D341Med (cell line): ENCODE measurements at places on chromosomes 16 and 17.

DNA sequence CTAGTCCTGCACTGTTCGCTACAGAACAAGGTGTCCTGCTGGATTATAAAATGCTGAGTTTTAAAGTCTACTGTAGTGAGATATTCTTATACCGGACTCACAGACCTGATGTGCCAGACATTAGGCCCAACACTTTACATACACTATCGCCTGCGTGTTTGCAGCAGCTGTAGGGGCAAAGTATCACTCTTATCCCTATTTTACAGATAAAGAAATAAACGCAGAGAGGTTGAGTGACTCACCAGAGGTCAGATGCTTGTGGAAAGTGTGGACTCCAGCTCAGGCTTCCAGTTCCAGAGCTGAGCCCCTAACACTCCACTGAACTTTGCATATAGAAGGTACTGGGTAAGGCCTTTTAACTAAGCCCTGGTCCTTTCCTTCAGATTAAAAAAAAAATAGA, 47.4 kb downstream of the PLXDC1 start:
- DNase-seq, result no peak

DNA sequence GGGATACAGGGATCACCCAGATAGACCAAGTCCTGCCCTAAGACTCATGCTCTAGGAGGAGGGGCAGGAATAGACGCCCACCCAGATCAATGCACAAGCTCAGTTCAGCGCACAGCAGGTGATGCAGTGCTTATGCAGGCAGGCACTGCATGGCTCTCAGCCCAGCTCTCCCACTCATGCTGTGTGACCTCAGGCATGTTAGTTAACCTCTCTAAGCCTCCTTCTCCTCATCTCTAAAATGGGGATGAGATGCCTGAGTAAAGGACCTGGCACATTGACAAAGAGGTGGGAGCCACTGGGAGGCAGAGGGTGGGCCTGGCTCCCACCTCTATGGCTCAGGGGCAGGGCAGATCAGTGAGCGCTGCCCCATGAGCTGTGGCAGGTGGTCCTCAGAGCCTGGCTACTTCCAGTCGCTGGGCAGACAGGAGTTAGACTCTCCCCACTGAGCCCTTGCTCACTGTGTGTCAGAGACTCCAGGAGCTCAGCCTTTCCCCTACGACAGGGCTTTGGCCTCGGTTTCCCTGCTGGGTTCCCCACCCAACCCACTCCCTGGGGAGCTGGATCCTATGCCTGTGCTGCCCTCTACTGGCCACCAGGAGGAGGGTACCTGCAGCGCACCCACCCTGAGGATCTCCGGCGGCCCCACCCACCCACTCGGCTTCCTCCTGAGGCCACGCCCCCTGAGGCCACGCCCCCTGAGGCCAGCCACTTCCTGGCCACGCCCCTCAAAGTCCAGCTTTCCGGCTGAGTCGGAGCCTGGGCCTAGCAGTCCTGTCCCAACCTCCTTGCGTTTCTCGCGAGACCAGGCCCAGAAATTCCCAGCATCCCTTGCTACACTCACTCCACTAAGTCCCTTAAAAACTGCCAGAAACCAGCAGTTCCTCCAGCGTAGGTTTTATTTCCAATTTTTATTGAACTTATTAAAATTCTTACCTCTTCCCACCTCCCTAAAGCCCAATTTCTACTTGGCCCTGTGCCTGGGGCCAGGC, 196.1 kb downstream of the GSG1L start:
- peak; percentile 92 for DNase-seq

- DNase-seq, result no peak
These were observed 93.4 kb upstream of the TMEM132E start for GRCh38 chr17:34485999-34486398.

GRCh38 chr16:14043278-14043677, 27.8 kb upstream of the MRTFB start:
- no peak for DNase-seq

DNA sequence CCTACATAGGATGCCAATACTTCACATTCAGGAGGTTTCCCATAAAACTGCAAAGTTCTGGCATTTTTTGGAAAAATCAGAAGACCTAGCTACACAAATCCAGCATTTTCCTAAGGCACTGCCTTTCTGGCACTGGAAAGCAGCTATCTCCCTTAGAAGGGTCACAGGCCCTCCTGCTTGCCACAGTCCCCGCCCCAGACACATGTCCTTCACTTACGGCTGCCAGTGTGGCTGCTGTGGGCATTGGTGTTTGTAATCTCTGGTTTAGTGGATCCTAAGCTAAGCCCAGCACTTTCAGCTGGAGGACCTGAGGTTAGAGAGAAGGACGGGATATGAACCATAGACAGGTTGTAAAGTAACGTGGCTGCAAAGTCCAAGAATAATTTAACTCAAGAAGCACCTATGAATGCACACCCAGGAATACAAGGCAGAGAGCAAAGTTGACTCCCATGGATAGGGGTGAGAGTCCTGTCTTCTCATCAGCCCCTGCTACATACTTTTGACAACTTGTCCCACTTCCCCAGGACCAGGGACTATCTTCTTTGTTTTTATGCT, 100.0 kb downstream of the XYLT1 start:
- DNase-seq, result no peak

GRCh38 chr17:39598047-39598481, 9.7 kb downstream of the NEUROD2 start:
- no peak for DNase-seq

GRCh38 chr17:7548585-7549400, at the start of gene TNFSF12:
TSS of gene TNFSF12 (plus strand) at chr17:7549058. CDS start at chr17:7549154, 96 bp downstream.
- no peak for DNase-seq

DNA sequence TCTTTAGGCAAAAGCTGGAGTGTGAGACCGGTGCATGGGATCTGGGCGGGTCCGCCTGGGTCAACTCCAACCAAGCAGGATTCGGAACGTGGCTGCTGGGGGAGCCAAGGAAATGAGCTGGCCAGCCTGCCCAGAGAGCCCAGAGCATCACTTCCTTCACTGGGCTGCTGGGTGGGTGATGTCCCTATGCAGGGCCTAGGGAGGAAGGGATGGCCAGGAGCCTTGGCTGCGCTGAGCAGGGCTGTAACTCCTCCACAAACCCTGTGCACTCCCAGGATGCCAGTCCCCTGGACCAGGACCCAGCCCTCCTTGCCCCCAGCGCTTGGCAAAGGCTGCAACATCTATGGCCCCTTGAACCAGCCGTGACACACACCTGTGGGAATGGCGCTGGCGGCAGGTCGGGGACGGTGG, 138.4 kb downstream of the RAB11FIP4 start:
- DNase-seq, result no peak

GRCh38 chr17:37506678-37507077, 17.0 kb downstream of the DUSP14 start:
- DNase-seq, result peak; percentile 83

- no peak for DNase-seq
These were observed 600.6 kb downstream of the KCNJ2 start for GRCh38 chr17:70769956-70770355.

GRCh38 chr16:654034-654433, 4.9 kb downstream of the WDR90 start:
- DNase-seq, result no peak

- DNase-seq, result no peak
These were observed 532.3 kb downstream of the CDH13 start for GRCh38 chr16:83159049-83159448.

DNA sequence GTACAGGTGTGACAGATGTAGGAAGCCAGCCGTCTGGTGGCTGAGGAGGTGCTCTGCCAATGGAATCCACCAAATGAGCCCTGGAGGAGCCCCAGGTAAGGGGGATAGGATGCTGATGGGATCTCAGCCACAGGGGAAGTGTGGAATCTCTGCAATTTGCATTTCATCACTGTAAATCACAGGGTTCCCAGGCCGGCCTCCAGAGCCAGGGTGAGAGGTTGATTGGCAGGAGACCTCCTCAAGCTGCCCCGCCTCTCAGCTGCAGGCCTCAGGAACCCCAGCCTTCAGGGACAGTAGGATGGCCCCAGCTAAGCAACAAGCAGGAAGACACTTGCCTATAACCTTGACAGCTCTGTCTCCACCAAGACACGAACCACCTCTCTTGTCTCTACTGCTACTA, 39.4 kb downstream of the RTN4RL1 start:
- no peak for DNase-seq

DNA sequence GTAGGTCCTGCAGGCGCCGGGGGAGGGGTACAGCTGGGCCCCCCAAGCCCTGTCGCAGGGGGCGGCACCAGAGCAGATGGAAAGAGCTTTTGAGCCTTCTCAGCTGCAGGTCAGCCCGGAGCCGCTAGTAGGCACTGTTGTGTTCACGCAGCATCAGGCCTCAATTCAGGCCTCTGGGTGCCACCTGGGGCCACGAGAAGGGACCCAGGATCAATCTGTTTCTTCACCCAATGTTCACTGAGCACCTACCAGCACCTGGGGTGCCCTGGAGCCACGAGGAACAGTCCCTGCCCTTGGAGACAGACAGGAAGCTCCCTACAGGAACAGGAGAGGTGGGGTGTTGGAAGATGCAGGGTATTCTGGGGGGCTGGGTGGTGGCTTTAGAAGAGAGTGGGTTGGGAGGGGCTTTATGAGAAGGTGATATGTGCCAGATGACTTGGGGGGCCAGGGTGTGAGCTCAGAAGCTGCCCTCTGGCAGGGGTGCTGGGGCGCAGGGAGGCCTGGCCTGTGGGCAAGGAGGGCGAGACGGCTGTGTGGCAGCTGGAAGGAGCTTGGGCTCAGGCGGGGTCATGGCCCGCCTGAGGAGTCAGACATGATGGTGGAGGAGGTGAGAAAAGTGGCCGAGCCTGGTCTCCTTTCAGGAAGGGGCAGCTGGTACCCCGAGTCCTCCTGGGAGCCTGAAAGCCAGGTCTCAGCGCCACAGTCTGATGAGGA, 121.9 kb upstream of the GSE1 start:
- DNase-seq, result no peak

DNA sequence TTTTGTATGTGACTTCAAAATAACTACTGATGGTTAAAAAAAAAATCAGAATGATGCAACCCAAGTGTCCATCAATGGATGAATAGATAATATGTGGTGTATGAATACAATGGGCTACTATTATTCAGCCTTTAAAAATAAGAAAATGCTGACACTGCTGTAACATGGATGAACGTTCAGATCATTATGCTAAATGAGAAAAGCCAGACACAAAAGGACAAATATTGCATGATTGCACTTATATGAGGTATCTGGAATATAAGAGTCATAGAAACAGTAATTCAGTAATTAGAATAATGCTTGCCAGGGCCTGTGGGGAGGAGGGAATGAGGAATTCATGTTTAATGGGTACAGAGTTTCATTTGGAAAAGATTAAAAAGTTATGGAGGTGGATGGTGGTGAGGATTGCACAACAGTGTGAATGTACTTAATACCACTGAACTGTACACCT, 25.4 kb downstream of the TENT4B start:
- DNase-seq, result no peak

DNA sequence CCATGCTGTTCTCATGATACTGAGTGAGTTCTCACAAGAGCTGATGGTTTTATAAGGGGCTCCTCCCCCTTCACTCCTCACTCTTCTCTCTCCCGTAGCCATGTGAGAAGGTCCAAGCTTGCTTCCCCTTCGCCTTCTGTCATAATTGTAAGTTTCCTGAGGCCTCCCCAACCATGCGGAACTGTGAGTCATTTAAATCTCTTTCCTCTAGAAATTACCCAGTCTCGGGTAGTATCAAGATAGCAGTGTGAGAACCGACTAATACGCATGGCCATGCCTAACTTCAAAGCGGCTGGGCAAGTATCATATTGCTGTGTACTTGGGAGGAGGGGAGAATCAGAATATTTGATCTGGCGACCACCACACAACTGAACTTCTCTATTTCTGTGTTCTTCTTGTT, 88.3 kb downstream of the PRKCB start:
- no peak for DNase-seq

DNA sequence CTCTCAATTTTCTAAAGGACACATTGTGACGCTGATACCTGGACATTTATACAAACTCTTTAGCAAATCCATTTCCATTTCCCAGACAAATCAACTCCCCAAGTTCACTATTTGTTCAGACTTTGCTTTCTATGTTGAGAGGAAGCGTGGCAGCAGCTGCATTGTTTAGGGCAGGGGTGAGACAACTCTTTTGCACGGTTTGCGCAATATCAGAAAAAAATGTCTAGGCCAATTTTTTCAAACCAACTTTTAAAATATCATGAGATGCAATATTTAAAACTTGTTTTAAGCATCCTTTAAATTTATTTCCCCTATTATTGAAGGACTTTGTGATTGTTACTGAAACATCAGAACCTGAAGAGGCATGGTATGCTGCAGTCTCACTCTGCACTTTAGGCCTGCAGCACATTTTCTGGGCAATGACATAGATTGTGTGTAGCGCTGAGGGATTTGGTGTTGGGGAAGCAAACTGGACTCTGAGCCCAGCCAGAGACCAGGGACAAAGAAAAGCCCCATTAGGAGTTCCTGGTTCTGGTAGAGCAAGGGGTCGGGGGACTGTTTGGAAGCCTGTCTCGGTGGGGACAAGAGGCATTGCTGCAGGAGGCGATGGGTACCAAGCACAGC, 6.4 kb upstream of the CCDC182 start:
- no peak for DNase-seq

DNA sequence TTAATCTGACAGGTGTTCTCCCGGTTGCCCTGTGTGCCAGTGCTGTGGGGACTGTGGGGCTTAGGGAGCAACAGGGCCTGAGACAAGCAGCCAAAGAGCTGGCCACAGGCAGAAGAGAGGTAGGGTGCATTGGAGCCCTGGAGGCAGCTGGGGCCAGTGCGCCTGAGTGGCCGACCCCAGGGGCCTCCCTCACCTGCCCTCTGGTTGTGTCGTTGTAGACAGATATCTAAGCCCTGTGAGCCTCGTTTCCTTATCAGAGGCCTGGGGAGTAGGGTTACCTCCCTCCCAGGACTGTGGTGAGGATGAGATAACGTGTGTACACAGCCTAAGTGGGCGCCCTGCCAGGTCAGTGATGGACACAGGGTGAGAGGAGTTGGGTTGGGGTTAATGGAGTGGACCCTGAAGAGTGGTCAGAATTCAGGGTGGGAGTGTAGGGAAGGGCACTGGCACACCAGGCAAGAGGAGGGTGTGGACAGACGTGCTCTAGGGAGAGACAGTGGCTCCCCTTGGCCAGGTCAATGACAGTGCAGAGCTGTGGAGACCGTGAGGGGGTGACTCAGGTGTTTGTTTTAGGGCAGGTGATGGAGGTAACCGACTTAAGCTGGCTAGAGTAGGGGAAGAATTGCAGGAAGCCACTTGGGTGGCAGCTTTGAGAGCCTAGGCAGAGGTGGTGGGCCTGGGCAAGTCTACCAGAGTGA, 3.4 kb downstream of the NARF start:
- no peak for DNase-seq

DNA sequence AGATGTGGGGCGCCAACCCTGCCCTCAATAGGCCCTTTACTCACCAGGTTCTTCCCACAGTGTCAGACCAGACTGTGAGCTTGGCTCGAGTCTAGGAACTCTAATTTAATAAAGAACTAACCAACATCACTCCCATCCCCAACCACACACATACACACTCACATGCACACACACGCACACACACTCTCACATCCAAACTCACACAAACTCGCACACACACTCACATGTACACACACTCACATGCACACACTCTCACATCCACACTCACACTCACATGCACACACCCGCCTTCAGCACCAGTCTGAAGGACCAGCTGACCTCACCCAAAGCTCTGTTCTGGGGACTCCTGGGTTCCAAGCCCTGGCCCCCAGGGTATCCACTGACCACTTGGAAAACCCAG, 63.8 kb downstream of the COG7 start:
- no peak for DNase-seq
